ENCODE measurements at places on chromosomes 4 and X. TPM values are rescaled to one million over a fixed set of nuclear protein-coding genes. Genes with fewer than 3 reads are reported as not detected.

The CXorf58 gene
- not detected for total RNA-seq

GRCh38 chr4:41865981-41866798, 69.0 kb upstream of the TMEM33 start:
- no peak for DNase-seq

DNA sequence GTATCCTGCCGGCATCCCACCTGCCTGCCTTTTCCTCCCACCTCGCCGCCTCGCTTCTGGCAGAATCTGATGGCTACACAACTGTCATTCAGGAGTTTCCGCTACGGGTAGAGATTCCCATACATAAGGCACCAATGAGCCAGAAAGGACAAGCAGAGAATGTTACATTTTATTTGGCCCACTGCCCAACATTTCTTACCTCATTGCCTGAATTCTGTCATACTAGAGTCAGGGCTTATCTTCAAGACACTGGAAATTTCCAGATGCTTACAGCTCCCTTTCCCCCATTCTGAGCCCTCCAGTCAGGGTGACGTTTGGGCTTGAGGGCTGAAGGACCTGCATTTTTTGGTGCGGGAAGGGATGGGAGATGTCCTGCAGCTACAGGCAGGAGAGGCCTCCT, 113.0 kb downstream of the NHS start:
- no peak for DNase-seq

GRCh38 chrX:14220386-14220944, 190.8 kb upstream of the GEMIN8 start:
- DNase-seq = no peak

DNA sequence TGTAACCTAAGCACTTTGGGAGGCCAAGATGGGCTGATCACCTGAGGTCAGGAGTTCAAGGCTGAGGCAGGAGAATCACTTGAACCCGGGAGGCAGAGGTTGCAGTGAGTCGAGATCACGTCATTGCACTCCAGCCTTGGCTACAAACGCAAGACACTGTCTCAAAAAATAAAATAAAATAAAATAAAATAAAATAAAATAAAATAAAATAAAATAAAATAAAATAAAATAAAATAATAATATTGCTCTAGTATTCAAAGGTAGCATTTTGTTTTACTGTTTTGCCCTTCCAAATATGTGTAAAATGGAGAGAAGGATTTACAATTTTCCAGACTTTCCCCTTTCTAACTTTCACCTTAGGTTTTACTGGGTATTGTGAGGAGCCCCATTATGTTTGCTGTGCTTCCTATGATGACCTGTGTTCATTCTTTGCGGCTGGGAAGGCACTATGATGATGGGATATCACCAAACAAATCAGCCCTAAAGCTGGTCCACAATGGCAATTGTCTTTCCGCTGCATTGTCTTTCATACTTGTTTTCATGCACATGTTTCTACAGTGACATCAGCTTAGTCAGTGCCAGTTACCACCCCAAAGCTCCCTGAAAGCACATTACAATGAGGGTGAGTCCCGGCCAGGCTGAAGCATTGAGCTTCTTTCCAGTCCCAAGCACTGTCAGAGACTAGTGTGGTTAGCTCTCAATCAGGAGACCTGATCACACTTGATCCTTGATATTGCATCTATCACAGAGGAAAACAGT, 50.8 kb downstream of the DTHD1 start:
- DNase-seq = peak; percentile 56

All from activated naive CD4-positive, alpha-beta T cell treated with anti-CD3 and anti-CD28 coated beads for 36 hours (primary cell).